ENCODE measurements at places on chromosomes 2 and 18.

GRCh38 chr2:59930430-59930829 is 623.0 kb downstream of the BCL11A start:
- no peak for DNase-seq

DNA sequence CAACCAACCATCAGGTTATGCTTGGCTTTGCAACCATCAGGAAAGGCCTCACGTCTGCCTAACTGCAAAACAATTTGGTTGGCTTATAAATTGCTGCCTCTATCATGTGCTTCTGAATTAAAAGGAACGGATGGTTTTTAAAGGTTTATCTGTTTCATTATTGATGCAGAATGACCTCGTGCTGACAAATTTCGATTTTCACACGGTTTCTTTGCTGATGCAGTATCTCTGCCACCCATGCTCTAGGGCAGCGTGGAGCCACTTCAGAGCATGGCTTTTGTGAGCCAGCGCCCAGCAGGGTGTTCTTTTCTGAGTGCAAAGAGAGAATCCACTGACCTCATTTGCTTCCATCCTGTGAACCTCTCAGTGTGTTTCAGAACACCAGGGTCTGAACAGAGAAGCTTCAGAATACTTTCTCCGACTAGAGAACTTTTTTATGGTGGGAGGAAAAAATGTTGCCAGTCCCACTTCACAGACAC is 143.1 kb upstream of the L3MBTL4 start:
- DNase-seq = no peak

- DNase-seq = no peak
Observed at GRCh38 chr2:151053661-151053990, 208.0 kb downstream of the RBM43 start.

DNA sequence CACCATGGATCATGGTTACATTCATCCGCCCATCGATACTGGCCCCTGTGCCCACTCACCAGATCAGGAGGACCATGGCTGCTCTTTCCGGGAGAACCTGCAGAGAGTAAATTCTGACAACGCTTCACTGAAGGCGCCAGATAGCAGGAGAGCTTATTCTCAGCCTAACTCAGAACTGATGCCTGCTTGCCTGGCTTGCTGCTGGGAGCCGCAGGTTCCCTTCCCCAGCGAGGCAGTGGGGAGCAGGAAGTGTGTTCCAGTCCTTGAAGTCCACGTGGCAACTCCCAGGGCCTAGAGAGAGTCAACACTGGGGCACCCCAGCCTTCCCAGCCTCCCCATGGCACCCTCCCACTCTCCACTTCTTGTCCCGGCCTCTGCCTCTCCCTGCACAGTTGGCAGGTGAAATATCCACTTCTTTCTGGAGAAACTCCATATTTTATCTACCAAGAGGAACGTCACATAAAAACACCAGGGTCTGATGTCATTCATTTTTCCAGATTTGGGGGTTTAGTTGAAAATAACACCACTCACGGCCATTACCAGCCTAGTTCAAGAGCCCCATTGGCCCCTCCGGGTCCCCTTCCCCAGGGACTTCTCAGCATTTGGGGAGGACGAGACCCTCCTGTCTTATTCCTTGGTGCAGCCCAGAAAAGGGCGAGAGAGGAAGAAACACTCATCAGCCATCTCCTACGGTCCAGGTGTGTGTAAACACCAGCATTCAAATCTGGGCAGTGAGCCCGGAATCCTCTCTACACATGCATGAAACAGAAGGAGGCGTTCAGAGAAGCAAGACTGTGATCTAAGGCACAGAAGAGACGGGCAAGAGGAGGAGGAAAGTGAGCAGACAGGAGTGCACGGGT is 3.5 kb upstream of the TUBB6 start:
- no peak for DNase-seq

DNA sequence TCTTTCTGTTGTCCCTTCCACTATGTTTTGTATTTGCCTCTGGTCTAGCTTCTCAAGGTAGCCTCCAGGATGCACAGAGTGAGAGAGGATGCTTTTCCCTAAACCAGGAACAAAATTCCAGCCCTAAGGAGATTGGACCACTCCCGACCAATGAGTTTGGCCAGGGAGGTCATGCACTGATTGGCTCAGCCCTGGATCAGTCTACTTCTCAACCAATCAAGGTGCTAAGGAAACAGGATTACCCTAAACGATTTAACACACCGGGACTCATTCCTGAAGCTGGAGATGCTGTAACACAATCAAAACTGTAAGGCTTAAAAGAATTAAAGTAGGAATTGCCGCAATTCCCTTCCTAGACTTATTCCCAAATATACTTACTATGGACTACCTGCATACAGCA is 34.2 kb upstream of the NR4A2 start:
- no peak for DNase-seq

DNA sequence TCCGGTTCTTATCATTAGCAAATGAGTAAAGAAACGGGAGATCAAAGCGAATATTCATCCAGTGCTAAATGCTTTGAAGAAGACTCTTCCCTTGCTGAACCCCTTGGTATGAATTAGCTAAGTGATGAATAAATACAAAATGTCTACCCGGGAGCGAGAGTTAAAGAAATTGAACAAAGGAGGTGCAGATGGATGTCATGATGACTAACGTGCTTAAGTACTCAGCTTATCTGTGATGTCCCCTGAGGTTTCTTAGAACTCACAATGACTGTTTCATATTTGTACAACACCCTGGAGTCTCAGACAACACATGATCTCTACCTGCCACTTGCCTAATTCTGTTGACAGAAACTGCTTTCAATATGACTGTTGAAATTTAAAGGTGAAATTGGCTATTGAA is 148.5 kb downstream of the TMEM200C start:
- no peak for DNase-seq

DNA sequence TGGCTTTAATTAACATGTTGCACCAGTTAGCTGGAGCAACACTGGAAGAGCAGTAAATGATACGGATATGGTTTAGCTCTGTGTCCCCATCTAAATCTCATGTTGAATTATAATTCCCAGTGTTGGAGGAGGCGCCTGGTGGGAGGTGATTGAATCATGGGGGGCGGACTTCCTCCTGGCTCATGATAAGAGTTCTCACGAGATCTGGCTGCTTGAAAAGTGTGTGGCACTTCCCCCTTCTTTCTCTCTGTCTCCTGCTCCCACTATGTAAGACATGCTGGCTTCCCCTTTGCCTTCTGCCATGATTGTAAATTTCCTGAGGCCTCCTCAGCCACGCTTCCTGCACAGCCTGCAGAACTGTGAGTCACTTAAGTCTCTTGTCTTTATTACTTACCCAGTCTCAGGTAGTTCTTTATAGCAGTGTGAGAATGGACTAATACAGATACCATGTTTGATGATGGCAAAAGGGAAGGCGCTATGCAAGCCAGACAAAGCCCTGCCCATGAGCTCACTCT is 963.6 kb downstream of the SOCS6 start:
- no peak for DNase-seq

- no peak for DNase-seq
Observed at GRCh38 chr2:95670167-95670566, 78.4 kb downstream of the TRIM43 start.

DNA sequence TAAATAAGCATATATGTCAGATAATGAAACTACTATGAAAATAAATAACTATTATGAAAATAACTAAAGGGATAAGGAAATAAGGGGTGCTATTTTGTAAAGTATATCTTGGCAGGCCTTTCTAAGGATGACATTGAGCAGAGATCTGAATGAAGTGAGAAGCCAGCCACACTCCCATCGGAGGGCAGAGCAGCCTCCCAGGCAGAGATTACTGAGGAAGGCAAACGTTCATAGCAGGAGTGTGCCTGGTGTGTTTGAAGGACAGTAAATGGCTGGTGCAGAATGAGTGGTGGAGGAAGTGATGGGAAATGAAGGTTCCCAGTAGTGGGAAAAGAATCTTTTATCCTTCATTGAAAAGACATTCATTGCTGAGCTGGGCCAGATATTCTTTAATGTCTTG is 62.5 kb downstream of the SPHKAP start:
- DNase-seq = no peak

DNA sequence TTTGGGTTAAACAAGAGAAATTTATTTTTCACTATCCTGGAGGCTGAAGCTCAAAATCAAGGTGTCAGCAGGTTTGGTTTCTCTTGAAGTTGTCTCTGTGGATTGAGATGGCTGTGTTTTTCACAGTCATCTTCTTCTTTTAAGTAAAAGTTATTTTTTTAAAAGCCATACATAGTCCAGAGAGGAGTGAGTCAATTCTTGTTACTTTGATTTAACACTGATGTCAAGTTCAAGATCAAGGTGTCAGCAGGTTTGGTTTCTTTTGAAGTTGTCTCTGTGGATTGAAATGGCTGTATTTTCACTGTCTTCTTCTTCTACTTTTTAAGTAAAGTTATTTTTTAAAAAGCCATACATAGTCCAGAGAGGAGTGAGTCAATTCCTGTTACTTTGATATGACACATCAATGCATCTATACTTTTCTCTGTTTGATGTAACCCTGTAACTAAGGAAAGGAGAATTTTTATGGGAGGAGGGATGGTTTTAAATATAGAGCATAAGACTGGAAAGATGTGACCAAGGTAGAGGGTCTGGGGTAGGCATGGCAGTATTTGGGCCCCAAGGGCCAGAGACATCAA is 22.5 kb upstream of the RASGRP3 start:
- DNase-seq = no peak

GRCh38 chr2:100174026-100174431 is 31.6 kb upstream of the AFF3 start:
- no peak for DNase-seq

DNA sequence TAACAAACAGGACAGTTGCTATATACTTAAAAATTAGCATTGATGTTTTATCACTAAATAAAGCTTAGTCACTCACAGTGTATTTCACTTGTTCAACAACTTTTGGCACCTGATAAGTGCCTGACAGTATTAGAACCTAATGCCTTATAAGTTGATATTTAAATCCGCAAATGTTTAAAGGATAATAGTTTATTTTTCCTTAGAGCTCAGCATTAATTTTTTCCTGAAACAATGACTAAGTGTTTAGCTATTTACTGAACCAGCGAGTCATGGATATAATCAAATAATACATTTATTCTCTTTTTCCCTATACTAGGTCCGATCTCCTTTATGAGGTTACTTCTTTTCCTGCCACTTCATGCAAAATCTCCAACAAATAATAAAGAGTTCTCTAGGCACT is 146.0 kb upstream of the PGAP1 start:
- no peak for DNase-seq

DNA sequence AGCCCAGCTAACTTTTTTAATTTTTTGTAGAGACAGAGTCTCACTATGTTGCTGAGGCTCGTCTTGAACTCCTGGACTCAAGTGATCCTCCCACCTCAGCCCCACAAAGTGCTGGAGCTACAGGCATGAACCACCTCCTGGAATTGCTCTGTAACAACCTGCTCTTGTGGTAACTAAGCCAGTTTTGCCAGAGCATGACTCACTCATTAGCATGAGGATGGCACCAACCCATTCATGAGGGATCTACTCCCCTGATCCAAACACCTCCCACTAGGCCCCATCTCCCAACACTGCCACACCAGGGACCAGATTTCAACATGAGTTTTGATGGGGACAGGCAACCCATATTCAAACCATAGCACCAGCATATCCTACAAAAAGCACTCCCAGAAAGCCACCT is 348.9 kb upstream of the RAB12 start:
- DNase-seq = no peak

GRCh38 chr18:8375249-8375648 is 234.0 kb upstream of the RAB12 start:
- DNase-seq = no peak

DNA sequence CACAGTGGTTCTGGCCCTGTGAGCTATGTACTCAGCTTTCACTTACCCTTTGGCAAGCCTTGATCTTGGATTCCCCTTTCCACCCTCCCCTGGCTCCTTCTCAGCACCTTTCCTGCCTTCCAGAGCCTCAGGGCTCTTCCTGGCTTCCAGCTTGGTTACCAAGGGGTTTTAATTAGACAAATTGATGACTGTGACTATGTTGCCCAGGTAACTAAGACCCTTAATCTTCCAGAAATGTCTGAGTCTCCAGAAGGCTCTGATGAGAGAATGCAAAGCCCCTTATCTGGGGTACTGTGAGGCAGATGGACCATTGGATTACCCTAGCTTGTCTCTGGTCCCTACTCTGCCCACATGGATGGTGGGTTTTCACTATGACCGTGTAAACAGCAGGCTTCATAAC is 174.2 kb downstream of the LOXHD1 start:
- no peak for DNase-seq

DNA sequence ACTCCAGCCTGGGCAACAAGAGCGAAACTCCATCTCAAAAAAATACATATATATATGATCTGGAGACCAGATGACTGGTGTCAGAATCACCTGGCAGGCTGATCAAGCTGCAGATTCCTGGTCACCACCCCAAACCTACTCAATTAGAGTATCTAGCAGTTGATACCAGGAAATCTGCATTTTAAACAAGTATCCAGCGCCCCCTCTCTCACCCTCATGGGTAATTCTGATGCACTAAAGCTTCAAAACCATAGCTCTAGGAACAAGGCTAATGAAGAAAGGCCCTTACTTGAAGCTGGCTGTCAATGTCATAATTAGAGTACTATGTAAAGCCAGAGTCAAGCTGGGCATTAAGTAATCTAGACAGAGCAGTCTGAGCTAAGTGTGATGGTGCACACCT is 25.0 kb upstream of the PCBP1 start:
- DNase-seq = no peak

DNA sequence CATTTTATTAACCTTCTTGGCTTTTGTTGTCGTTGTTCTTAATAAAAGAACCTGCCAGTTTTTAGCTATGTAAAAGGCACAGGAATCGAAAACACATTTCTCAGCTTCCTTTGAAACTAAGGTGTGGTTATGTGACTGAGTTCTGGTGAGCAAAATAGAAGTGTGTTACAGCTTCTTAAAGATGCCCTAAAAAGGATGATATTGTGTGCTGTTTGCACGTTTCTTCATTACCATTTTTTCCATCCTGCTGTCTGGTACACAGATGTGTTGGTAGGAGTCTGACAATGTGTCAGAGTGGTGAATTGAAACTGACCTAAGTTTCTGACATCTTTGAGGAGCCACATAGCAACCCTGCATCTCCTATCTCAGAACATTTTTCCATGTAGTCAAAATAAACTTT is 380.6 kb downstream of the SUCLG1 start:
- DNase-seq = no peak

GRCh38 chr2:167599219-167599618 is 648.2 kb downstream of the STK39 start:
- DNase-seq = no peak

DNA sequence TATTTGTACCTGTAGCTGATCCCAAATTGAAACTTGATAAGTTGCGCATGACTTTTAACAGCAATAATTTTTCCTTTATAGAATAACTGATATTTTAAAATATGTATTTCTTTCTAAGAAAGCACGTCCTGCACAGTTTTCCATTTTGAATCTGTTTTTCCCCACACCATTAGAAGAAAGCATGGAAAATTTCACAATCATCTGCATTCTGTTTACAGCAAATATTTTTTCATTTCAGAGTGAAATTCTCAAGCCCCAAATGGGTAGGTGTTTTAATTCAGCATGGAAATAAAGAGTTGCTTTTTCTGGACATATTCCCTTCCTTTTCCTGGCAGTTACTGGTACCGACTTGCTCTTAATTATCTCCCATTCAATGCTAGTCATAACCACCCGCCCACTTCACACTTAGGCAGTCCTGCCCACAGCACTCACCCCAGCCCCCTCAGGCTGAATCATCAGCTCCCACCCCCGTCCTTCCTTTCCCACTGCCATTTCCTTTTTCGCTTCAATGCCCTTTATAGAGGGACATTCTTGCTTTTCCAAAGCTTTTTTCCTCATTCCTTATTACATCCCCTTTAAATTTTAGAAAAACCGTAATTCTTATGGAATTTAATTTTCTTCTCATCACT is 89.2 kb upstream of the GLS start:
- DNase-seq = no peak
